ENCODE measurements at places on chromosomes 13 and 19.

DNA sequence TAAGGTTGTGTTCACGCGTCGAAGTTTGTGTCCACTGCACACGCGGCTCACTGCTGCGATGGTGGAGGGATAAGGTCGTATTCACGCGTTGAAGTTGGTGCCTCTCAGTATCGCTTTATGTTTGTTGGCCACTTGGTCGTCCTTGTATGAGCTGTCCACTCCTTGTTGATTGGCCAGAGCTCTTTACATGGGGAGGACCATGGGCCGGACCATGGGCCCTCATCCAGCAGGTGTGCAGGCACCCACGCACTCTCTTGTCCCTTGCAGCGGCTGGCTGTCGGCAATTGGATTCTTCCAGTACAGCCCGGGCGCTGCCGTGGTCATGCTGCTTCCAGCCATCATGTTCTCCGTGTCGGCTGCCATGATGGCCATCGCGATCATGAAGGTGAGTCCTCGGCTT, 17.6 kb downstream of the ADAT3 start:
- DNase-seq = no peak

DNA sequence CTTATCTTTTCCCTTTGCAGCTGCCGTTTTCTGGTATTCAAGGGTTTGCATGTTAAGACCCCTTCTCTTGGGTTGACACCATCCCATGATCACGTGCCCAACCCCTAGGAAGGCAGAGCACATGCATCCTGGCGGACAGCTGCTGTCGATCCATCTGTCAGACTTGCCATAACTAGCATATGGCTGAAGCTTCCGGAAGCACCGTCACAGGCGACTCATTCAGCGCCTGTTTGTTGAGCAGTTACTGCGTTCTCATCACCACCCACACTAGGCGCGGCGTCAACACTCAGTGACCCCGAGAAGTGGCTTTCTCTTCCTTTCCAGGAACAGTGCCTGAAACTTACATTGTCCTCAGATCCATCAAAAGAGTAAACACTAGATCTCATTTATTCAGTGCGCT, 93.6 kb downstream of the SOX1 start:
- no peak for DNase-seq

DNA sequence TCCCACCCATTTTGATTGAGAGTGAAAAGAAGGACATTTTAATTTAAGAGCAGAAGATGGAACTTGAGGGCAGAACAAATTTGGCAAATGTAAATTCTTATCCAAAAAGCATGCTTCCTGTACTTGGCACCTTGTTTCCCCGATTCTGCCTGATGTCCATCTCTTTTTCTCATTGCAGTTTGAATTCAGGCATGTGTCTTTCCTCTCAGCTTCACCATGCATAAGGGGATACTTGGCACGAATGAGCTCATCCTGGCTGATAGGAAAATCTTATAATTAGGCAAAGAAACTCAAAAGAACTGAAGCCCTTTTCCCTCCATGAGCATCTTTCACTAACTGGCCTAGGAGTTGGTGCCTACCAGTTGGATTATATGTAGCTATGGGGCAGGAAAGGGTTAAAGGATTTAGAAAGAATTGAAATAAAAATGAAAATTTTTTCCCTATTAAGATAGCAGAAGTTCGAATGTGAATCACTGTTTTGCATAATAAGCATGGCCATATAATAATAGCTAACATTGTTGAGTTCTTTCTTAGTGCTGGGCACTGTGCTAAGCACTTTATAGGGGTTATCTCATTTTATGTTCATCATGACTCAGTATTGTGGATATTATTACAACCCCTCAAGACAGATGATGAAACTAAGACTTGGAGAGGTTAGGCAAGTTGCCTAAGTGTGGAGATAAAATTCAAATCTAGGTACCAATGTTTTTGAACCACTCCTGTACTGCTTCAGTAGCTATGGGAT, 386.6 kb downstream of the KCNRG start:
- DNase-seq = no peak

DNA sequence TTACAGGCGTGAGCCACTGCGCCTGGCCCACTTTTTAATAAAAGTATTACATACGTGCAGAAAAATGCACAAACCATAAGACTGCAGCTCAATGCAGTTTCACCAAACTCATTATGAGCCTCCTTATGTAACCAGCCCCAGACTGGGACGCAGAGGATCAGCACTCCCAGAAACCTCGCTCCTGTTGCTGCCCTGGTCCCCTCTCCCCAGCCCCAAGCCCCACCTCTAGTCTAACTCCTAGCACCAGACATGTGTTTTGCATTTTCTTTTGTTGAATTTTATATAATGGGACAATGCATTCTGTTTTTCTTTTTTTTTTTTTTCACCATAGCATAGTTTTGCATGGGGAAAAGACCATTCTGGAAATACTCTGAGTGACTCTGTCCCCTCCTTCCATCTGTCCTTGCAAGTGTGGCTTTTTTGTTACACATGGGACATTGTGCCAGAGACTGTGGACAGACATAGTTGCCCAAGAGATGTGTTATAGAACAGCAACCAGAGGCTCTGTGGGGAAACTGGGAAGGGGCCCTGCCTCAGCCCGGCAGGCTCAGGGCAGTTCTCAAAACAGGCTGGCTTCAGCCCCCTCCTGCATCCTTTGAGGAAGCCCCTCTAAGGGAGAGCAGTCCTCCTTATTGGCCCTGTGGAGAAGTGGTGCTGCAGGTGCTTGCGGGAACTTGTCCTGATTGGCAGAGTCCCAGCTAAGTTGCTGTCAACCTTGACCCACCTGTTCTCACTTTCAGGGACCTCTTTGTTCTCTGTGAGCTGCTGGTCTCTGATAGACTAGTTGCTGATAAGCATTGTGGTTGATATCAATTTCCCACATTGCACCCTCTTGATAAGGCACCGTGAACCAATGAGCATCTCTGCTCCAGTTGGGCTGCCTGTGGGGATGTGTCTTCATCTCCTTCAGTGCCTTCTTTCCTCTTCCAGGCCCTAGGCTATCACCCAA, 13.8 kb upstream of the OLFM4 start:
- no peak for DNase-seq

DNA sequence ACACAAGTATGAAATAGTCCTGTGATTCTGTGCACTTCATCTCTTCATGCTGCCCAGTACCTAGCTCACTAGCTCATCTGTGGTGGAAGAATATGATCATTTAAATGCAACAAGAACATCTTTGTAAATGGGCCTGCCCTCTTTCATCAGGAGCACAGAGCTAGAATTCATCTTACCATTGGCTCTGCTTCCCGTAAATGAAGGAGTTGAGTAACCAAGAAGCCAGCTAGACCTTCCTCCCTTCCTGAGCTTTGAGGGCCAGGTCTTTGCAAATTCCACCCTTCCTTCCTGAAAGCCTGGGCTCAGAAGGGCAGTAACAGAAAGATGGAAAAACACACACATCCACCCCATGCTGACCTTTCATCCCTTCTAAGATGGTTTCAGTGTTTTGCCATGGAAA, 82.0 kb downstream of the FRY start:
- DNase-seq = no peak

DNA sequence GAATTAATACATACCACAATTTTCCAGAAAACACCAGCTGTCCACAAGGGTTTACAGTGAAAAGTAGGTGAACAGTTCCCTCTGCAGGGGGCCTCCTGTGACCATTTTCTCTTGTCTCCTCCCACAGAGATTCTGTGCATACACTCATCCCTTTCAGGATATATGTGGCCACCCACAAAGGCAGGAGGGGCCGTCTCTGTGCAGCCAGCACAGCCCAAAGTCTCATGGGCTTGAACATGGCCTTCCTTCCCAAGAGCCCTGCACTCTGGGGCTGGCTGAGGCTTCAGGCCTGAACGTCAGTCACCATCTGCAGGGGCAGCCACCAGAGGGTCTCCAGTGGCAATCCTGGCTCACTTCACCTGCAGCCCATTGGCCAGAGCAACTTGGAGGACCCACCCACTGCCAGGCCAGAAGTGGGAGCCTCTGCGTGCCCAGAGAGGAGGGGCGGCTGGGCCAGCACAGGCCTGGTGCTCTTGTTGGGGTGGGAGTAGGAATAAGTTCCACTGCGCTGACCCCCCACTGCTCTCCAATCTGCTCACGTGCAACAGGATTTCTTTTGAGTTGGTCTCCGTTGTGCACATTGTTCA, 25.1 kb downstream of the TMEM161A start:
- DNase-seq = no peak

All from neuronal stem cell (in vitro differentiated cells).